ENCODE measurements at places on chromosomes 7 and 10.
A peak's percentile ranks its signal among the peaks of the same experiment; 100 is the strongest.

DNA sequence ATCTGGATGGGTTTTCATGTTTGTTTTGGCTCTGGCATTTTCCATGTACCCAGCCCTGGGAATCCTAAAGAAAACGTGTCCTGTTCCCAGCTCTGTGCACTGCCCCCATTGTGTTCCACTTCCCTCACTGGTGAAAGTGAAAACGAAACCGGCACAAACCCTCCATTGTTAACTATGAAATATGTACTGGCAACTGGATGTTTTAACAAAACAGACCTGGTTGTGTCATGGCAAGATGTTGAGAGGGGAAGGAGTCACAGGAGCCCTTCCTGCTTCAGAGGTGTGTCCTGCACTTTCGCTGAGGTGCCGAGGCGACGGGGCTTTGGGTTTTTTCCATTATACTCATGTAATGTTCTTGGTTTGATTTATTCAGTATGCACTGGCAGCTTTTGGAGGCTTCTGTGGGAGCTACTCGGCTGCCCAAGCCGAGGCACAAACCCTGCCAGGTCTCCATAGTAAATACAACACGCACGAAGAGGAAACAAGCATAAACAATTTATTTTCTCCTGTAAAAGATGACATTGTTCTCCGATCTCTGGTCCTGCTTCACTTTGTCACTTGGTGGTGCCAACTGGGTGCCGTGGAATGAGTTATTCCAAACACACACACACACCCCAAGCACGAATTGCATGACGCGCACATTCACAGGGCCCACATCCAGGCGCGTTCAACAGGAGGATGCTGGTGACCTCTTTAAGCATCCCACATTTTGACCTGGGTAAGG lies 118.2 kb downstream of the CDK6 start:
- DNase-seq = peak; percentile 66

GRCh38 chr7:102103027-102103372 lies 183.7 kb upstream of the SH2B2 start:
- no peak for DNase-seq

- no peak for DNase-seq
Observed at GRCh38 chr7:135389971-135390370, 119.9 kb downstream of the CNOT4 start.

- no peak for DNase-seq
Observed at GRCh38 chr10:14731875-14732512, 42.7 kb downstream of the FAM107B start.

- no peak for DNase-seq
Observed at GRCh38 chr7:73533742-73534141, 11.6 kb upstream of the BAZ1B start.

GRCh38 chr7:24042028-24042427 lies 242.0 kb upstream of the NPY start:
- no peak for DNase-seq

DNA sequence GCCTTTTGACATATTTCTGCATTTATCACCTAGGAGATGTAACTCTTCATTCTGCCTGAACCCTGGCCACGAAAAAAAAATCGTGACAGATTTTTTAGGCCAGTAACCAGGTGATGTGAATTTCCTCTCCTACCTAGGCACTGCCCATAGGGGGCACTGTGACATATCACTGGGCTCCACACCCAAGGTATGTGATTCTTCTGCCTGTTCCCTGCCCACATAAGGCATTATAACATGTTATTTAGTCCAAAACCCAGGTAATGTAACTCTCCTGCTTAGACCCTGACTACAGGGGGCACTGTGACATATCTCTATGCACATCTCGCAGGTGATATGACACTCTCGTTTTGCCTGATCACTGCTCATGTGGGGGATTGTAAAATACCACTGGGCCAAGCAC lies 29.5 kb upstream of the ZNF107 start:
- DNase-seq = no peak

DNA sequence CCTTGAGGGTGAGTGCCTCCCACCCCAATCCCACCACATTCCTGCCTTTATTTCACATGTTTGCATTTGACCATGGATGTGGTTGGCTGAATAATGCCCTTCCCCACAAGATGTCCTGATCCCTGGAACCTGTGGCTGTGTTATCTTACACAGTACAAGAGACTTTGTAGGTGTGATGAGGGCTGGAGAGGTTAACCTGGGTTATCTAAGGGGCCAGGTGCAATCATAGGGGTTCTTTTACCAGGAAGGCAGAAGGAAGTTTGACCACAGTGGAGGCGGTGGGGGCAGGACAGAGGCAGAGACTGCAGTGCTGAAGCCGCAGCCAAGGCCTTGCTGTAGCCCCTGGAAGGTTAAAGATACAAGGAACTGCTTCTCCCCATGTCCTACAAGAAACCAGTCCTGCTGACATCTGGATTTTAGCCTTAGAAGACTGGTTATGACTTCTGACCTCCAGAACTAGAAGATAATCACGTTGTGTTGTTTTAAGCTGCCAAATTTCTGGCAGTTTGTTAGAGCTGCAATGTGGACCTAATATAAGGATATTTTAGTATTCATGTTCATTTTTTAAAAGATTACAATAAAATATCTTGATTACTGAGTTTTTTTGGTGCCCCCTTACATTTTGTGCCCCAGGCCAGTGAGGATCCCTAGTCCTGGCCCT lies 136.6 kb downstream of the ARHGAP22 start:
- DNase-seq = no peak

DNA sequence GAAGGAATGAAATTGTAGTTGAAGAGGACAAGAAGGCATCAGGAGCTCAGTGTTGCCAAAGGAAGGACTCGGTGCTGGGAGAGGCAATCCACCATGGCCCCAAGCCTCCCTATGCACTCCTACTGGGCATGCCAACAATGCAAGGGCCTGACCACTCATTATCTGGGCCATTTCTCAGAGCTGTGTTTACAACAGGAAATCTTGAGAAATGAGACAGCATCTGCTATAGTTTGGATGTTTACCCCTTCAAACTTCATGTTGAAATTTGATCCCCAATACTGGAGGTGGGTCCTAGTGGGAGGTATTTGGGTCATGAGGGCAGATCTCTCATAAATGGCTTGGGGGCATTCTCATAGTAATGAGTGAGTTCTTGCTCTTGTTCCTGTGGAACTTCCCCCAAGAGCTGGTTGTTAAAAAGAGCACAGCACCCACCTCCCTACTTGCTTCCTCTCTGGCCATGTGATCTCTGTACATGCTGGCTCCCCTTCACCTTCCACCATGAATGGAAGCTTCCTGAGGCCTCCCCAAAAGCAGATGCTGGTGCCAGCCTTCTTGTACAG lies 50.8 kb upstream of the AOAH start:
- no peak for DNase-seq

DNA sequence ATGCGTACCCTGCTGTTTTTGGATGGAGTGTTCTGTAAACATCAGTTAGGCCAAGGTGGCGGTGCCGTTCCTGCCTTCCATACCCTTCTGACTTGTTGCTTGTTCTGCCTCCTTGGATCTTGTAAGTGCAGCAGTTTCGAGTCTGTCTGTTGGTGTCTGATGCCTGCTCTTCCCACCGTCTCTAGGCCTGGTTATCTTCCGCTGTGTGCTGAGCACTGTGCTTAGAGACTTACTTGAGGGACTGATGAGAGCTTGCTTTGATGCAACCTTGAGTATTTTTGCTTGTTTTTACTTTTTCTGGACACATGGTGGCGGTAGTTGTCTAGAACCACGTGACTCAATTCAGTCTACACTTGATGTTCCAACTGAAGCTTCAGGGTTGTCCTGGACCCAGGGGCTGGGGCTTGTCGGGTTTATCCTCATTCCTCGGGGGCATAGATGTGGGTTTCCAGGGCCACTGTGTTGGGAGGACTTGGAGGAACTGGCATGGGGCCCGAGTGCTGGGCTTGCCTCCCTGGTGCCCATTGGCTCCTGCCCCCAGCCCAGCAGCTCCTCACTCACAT lies 14.4 kb upstream of the SPRN start:
- DNase-seq = no peak

GRCh38 chr7:21690705-21691104 lies 147.9 kb downstream of the DNAH11 start:
- no peak for DNase-seq

DNA sequence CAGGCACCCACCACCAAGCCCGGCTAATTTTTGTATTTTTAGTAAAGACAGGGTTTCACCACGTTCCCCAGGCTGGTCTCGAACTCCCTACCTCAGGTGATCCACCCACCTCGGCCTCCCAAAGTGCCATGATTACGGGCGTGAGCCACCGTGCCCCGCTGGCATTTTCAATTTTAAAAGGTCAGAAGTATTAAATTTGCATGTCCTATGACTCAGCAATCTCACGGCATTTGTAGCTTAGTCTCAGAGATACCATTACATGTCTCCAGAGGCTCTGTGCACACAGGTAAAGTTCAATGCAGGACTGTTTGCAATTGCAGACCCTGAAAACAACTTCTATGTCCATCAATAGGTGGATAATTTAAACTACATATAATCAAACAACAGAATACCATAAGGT lies 99.2 kb downstream of the DLG5 start:
- DNase-seq = no peak

- DNase-seq = peak; percentile 58
Observed at GRCh38 chr7:38398725-38399321, 125.4 kb upstream of the TARP start.

DNA sequence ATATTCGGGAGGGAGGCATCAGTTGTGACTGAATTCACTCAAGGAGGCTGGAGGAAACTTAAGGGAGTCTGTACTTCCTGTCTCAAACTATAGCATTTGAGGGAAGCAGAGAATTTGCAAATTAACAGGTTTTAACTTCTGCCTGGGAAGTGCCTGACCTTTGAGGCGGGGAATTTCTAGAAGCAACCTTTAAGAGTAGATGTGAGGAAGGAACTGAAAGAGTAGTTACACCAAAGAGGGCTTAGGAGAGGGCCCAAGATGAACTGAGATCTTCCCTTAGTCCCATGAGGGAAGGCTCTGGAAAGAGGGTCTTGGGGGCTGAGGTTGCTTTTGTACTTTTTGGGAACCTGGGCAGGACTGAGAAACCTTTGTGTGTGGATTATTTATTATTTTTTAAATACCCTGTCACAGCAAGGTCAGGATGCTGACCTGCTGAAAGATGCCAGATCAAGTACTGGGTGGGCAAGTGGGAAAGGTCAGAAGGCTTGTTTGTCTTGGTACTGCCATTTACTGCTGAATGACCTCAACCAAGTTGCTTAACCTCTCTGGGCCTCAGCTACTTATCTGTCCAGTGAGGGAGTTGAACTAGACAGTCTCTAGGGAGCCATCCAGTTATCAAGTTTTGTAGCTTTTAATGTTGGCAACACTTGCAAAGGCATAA lies 2.4 kb downstream of the GPR158 start:
- DNase-seq = no peak

GRCh38 chr7:150910996-150911422 lies 58.7 kb downstream of the AOC1 start:
- DNase-seq = no peak

DNA sequence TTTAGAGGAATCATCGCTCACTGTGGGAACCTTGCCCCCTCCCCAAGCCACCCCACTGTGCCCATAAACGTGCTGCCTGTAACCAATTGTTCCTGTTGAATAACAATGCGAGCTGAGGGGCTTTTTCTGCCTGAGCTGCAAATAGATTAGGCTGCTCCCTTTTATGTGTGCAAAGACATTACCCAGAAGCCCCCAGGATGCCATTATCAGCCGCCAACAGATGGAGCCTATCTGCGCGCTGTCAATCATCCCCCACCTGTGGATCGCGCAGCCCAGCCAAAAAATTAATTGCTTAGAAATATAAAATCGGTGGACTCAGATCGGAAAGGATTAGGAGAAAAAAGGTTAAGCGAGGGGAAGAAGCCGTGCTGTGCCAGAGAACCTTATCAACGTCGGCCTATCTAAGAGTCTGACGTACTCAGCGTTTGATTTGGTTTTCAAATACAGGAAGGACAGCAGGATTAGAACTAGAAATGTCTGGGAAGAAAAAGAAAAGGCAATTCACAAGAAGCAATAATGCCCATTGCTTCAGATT lies 167.3 kb upstream of the MYO3A start:
- DNase-seq = no peak

DNA sequence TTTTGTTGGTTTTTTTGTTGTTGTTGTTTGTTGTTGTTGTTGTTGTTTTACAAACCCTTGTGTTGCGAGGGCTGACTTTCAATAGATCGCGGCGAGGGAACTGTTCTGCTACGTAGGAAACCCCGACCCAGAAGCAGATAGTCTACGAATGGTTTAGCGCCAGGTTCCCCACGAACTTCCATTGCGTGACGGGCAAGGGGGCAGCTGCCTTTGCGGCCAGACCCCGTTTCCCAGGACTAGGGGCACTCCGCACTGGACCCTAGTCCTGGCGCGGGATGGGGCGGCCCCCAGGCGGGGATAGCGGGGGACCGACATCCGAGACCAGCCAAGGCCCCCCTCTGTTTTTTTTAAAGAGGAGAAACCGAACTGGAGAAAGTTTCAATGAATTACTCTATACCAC lies 119.6 kb downstream of the LRRTM3 start:
- no peak for DNase-seq

GRCh38 chr10:132407846-132408278 lies 10.9 kb downstream of the PWWP2B start:
- no peak for DNase-seq

DNA sequence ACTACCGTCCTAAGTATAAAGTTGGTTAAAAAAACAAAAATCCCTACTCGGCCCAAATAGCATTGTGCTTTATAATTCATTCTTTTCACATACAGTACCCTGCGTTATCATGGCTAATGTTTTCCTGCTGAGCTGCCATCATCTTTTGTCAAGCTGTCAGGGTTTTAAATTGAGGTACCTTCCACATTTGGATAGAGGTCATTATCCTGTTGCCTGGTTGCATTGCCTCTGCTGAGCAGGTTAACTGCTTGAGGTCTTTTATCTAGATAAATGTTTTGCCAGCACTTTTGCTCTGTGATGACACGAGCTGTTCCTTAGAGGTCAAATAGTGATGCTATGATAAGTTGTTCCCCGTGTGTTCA lies 94.4 kb upstream of the FZD1 start:
- no peak for DNase-seq

DNA sequence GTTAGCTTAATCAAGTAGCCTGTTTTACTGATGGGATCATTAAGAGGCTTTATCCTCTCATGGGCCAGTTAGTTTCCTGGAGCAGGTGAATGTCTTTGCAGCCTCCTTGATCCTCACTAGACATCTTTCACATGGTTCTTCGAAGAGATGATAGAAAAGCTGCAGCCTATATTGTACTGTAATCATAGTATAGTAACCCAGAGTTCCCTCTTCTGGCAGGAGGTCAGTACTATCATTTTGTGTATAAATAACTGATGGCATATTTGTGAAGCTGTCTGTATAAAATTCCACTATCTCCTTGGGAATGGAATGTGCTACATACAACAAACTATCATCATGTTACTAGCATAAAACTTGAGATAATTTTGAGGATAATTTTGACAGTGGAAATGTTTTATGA lies 123.8 kb upstream of the PRPS1L1 start:
- DNase-seq = no peak

DNA sequence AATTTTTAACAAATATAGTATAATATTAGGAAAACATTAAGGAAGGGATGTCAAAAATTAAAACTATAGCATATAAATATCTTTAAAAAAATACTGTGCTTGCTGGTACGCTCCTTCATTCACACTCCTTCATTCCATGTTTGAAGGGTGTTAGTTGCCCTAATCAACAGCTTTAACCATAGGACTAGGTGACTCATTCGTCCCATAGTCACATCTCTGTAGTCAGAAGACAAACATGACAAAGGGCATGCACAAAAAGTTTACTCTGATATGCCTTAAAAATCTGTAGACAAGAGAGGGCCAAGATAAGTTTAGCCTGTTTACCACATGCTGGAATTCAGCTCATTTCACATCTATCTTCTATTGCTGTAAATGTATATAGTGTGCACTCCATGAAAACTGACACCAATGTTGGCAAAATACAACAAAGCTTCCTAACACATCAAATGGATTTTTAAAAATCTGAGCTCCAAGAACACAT lies 646 bp downstream of the FAM13C start:
- no peak for DNase-seq

GRCh38 chr7:142308326-142308725 lies 50.5 kb upstream of the PRSS58 start:
- DNase-seq = no peak
